ENCODE measurements at places on chromosomes 5 and 9. TPM values are rescaled to one million over a fixed set of nuclear protein-coding genes. Genes with fewer than 3 reads are reported as not detected.

- DNase-seq = no peak
Measured at GRCh38 chr9:137242269-137243203, 1.4 kb downstream of the TUBB4B start.

DNA sequence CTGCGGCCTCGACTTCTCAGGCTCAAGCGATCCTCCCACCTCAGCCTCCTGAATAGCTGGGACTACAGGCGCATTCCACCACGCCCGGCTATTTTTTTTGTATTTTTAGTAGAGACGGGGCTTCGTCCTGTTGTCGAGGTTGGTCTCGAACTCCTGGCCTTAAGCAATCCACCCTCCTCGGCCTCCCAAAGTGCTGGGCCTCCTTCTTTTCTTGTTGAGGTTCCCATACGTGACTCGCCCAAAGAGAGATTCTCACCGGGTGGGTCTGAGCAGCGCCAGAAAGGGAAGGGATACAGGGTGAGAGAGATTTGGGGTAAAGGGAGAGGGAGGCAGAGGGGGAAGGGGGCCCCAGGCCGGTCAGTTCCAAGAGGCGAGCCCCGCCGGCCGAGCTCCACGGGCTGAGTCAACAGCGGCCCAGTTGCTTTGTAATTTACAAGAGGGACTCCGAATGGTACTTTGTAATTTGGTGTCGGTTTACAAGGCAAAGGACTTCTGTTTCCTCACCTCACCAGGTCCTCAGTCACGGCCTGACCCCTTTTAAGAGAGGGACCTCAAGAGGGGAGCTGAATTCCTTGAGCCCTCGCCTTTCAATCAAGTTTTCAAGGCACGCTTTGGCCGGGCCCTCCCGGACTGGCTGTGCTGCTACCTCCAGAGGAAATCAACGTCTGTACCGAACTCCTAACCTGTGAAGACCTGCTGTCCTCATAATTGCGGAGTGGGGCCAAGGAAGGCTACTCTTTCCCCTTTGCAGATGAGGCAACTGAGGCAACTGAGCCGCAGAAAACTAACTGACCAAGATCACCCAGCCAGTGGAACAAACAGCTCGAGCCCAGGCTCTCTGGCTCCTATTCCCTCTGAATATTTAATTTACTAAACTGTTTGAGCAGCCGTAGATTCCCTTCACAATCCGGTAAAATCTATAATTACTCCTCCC lies 3.3 kb upstream of the DMRT2 start:
- DNase-seq = no peak

The PLAC8L1 gene
- 0.27 TPM for polyA plus RNA-seq

- DNase-seq = no peak
Measured at GRCh38 chr5:138850865-138851435, 24.2 kb downstream of the LRRTM2 start.

DNA sequence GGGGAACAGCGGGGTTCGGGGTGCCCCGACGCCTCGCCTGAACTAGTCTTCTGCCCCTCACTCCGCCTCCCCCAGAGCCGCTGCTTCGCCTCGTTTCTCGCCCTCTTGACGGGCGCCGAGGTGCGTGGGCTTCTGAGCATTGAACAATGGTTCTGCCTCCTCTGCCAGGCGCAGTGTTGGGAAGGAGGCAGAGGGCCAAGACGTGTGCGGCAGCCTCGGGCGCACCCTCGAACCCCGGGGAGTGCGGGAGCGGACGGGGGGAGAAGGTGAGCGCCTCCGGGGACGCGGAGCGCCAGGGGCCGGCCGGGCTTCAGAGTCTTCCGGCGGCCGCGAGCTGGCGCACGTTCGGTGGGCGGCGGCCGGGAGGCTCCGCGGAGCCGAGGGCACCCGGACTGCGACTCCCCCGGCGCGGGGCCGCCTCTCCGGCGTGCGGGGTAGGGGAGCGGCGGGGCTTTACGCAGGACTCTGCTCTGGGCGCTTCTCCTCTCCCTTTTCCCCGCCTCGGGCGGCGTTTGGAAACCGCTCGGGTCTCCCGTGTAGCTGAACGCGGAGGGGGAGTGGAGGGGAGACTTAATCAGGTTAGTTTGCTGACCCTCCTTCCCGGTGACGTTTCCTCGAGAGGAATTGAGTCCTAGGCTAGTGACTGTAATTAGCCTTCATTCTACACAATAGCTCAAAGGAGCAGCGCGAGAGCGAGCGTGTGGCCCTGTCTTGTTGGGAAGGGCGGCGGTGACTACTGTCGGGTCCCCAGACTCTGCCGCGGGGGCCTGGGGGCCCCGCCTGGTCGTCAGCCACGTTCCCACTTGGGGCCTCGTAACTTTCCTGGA lies 1.1 kb downstream of the VLDLR start:
- peak; percentile 17 for DNase-seq

The ASS1 gene
- polyA plus RNA-seq = 115 TPM

The ARHGEF39 gene
- polyA plus RNA-seq = 1.1 TPM

- no peak for DNase-seq
Measured at GRCh38 chr9:15421990-15422371, 695 bp upstream of the SNAPC3 start.

The C5orf24 gene
- 34.1 TPM for polyA plus RNA-seq

The IFNB1 gene
- not detected for polyA plus RNA-seq

- DNase-seq = no peak
Measured at GRCh38 chr5:124239572-124239971, 506.9 kb downstream of the ZNF608 start.

GRCh38 chr9:131739133-131739958 lies 530 bp downstream of the RAPGEF1 start:
- no peak for DNase-seq

- DNase-seq = no peak
Measured at GRCh38 chr5:110414360-110414759, 312.1 kb downstream of the TMEM232 start.

GRCh38 chr9:127793093-127793708 lies 7.4 kb downstream of the CDK9 start:
- DNase-seq = no peak

DNA sequence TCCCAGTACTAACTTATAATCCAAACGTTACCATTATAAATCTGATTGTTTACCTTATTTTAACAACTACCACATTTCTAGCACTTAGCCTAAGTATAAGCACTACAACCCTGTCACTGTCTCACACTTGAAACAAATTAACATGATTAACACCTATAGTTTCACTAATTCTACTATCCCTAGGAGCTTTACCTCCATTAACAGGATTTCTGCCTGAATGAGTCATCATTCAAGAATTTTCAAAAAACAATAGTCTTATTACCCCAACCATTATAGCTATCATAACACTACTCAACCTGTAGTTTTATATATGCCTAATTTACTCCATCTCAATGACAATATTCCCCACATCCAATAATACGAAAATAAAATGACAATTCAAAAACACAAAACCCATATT lies 89.6 kb downstream of the INSL6 start:
- DNase-seq = no peak

GRCh38 chr5:14182761-14183160 lies 39.6 kb downstream of the TRIO start:
- no peak for DNase-seq

The GLRA1 gene
- not detected for polyA plus RNA-seq

DNA sequence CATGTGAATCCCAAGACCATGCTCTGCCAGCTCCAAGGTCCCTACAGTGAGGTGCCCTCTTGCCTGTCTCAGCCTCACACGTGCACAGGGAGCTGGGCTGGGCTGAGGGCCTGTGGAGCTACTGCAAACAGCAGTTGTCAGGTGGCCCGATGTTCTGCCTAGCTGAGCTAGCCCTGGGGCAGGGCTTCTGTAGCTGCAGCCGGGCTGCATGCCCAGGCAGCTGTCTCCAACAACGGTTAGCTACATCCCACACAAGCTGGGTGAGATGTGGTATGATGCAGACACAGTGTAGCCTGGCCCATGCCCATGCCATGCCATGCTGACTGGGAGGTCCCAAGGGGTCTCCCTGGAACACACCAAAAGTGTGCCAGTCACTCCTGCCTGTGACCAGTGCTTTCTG lies 62.0 kb downstream of the MACROH2A1 start:
- no peak for DNase-seq

DNA sequence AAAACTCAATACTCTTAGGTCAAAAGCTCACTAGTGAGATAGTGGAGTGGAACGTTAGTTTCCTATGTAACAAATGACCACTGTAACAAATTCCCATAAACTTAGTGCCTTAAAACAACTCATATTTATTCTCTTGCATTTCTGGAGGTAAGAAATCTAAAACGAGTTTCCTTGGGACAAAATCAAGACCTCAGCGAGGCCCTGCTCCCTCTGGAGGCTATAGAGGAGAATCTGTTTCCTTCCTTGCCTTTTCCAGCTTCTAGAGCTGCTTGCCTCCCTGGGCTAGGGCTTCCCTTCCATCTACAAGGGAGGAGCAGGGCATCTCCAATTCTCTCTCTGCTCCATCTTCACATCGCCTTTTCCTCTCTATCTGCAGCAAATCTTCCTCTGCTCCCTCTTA lies 32.0 kb downstream of the SEMA5A start:
- no peak for DNase-seq

GRCh38 chr5:141940695-141941271 lies 17.1 kb downstream of the DELE1 start:
- no peak for DNase-seq

The CCL28 gene
- polyA plus RNA-seq = 0.68 TPM

GRCh38 chr9:27457445-27457844 lies 66.6 kb upstream of the IFNK start:
- DNase-seq = no peak

The PCDHGA6 gene
- polyA plus RNA-seq = 3.7 TPM

The BHMT2 gene
- polyA plus RNA-seq = 18.1 TPM

DNA sequence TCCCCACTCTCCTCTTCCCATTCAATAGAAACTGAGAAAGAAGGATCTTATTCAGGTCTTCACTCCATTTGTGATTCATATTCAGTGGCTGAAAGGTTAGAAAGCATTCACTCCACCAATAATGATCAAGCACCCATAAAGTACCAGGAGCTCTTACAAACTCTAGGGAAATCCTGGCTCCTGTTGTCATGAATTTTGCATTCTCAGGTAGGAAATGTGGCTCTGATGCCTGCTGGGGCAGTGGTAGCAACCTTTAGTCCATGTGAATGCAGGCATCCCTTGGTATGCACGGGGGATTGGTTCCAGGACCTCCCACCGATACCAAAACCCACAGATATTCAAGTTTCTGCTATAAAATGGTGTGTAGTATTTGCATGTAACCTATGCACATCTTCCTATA lies 3.6 kb upstream of the RORB start:
- no peak for DNase-seq

The PCDHGA11 gene
- polyA plus RNA-seq = 1.9 TPM

DNA sequence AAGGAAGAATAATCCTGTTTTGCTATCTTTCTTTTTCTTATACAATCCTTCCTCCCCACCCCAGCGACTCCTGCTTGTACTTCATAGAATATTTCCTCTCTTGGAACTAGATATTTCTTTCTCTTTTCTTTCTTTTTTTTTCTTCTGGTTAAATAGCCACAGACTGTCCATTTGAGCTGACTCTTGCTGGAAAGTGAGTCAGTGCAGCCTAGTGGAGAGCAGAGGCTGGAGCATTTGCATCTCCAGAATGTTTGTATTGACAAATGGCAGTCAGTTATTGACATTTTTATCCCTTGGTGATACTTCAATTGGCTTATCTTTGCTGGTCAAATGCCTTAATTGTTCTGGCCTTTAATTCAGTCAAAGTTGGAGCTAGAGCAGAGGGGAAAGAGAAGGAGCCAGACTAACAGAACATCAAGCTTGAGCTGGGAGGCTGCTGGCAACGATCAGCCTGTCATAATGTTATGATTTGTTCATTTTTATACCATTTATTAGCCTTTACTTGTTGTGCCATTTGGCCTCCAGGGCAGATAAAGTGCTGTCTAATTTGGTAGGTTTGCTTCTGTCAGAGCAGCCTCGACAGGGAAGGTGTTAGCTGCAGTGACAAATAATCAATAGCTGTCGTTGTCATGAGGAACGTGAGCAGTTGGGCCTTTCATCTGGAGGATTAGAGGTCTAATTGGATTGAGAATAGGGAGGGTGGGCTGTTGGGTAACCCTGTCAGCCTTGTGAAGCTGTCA lies 69.0 kb downstream of the INVS start:
- no peak for DNase-seq

GRCh38 chr5:139755892-139756671 lies 39.5 kb upstream of the PSD2 start:
- no peak for DNase-seq

GRCh38 chr9:70574151-70574837 lies 159.8 kb upstream of the KLF9 start:
- no peak for DNase-seq

Data from urinary bladder (tissue), 4 donors.